ENCODE measurements at places on chromosomes 12 and 14.

DNA sequence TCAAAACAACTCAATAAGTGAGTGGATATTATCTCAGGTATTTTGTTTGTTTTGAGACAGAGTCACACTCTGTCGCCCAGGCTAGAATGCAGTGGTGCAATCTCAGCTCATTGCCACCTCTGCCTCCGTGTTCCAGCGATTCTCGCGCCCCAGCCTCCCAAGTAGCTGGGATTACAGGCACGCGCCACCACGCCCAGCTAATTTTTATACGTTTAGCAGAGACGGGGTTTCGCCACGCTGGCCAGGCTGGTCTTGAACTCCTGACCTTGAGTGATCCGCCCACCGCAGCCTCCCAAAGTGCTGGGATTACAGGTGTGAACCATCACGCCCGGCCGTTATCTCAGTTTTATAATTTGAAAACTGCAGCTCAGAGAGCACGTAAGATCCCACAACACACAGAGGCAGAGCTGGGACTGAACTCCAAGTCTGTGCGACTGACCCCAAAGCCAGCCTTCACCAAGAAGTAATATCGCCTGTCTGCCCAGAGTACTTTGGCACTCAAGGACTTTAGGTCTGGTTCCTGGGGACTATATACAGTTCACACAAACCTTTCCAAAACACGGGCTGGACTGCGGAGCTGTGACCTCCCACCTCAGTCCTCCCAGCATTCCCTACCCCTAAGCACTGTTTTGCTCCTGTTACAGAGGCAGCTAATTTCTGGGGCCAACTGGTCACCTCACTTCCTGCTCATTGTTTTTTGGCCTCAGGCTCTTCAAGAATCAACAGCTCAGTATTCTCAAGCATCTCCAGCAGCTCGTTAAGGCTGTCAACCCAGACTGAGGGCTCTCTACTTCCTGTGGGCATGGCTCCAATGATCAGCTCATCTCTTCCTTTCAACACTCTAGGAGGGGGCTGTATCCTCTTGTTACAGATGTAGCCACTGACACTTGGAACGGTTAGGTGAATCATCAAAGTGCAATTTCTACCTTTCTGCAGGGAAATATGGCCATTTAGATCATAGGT, 22.5 kb downstream of the TESC start:
- peak; percentile 37 for DNase-seq

- DNase-seq, result no peak
Observed at GRCh38 chr12:3218228-3219171, 141.3 kb downstream of the TSPAN9 start.

GRCh38 chr12:17079251-17079909, 473.4 kb upstream of the LMO3 start:
- no peak for DNase-seq

DNA sequence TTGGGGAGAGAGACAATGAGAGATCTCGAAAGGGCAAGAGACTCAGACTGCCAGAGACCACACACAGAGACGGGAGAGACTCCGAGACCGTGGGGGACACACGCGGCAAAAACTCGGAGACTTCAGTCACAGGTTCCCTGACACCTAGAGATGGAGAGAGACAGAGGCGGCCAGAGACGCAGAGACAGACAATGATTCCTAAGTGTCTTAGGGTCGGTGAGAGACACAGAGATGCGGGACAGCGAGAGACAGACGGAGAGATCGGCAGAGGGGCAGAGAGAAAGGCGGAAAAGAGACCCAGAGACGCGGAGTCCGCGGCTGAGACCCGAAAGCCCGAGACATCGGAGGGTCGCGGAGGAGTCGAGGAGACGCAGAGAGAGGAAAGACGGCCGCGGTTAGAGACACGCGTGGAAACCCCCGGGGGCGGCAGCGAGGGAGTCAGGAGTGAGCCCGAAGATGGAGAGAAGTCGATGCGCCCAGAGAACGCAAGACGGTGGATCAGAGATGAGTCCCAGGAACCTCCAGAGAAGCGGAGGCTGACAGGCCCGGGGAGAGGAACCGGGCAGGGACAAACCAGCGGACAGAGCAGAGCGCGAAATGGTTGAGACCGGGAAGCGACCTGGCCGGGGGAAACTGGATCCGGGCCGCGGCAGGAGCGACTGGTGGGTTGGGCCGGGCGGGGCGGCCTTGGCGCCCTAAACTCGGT, 7.8 kb downstream of the LHX5 start:
- DNase-seq, result no peak

- no peak for DNase-seq
Observed at GRCh38 chr12:10829994-10830393, 3.8 kb upstream of the TAS2R10 start.

DNA sequence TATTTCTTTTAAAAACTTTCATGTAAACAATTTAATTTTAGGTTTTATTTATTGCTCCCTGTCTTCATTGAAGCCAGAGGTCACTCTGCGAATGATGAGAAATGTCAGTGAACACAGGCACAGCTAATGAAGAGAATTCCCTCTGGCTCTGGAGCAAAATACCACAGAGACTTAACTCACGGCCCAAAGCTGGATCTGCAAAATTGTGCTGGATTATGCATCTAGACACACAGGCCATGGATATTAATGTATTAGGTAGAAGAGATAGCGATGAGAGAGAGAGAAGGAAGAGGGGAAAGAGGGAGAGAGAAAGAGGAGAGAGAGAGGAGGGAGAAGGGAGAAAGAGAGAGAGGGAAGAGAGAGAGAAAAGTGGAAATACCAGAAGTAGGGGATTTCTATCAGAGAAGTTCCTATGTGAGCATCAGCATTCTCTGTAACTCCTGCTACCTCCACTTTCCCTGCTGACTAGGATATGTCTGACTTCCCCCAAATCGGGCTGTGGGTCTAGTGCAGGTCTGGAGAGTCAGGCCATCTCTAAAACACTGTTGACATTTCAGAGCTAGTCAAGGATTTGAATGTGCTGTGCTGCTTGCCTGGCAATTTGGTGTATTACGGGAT, 3.7 kb downstream of the ARHGDIB start:
- DNase-seq, result no peak

GRCh38 chr14:100734031-100734990, 7.6 kb downstream of the DLK1 start:
- DNase-seq, result no peak

DNA sequence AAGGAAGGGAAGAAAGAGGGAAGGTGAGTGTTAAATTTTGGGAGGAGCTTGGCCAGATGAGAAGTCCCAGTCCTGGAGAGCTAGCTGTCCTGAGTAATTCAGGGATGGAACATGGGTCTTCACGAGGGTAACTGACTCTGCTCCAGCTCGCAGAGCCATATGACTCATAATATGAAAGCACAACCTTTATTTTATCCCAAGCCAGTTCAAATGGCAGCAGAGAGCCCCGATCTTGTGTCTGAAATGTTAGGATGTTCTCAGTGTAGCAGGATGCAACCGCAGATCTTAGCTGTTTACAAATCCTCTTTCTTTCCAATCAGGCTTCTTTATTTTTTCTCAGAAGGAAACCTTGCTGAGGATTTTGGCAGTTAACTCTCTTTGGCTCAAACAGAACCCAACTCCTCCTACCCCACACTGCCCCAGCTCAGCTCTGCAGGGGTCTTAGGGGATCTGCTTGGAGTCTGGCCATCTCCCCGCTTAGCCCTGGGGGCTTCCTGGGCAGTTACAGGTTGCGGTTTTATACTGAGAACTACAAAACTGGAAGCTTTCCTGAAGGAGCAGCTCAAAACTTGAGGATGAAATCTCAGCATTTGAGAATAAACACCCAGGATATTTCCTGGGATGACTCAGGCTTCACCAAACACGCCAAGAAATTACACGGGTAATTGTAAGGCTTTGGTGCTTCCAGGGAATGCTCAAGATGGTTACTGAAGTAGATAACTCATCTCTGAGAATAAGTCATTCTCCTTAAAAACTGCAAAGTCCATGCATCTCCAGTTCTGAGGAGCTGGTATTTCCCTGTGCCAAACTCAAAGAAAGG, 92.5 kb downstream of the VCPKMT start:
- no peak for DNase-seq

DNA sequence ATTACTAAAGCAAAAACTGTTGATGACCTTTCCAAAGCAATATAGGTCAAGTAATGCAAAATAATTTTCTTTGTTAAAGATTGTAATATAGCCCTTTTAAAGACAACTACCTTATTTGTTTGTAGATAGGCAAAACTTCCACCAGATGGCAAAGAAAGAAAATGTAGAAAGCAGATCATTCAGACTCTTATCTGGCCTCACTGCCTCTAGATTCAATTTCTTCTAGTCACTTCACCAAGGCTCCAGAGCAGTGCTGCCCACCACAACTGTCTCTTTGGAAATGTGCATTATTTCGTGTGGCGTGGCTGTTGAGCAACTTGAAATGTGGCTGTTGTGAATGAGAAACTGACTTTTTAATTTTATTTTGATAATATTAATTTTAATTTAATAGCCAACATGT, 127.1 kb downstream of the ITPR2 start:
- no peak for DNase-seq

GRCh38 chr14:81096656-81097055, 124.1 kb downstream of the GTF2A1 start:
- DNase-seq, result no peak

DNA sequence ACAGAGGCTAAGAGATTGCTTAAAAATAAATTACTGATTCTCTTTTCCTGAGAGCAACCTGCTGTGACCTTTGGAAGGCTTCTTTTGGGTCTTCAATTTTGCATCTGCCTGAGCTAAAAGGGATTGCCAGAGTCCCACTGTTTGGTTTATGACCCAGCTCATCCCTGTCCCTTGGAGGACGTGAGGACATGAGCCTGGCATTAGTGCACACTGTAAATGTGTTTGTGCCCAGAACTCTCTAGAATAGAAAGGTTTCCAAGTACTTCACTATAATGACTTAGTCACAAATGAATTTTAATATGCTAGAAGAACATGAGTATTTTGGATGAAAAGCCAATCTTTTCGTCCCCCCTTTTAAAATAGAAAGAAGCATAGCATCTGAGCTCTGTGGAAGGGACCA, 47.1 kb upstream of the CDKN3 start:
- DNase-seq, result no peak

DNA sequence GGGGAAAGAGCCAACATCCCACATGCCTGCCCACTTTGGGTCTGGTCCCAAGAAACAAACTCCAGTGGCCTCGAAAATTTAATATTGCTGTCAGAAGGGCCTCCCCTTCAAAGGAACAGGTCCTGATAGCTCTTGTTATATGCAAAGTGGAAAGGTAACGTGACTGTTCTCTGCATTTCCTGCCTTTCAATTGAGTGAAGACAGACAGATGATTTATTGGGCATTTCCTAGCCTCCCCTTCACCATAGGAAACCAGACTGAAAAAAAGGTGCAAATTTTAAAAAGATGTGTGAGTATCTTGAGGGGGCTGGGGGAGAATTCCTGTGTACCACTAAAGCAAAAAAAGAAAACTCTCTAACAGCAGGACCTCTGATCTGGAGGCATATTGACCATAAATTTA, 235.2 kb downstream of the ZFP36L1 start:
- no peak for DNase-seq

- DNase-seq, result peak; percentile 4
Observed at GRCh38 chr12:120940799-120941198, 36.6 kb upstream of the SPPL3 start.

DNA sequence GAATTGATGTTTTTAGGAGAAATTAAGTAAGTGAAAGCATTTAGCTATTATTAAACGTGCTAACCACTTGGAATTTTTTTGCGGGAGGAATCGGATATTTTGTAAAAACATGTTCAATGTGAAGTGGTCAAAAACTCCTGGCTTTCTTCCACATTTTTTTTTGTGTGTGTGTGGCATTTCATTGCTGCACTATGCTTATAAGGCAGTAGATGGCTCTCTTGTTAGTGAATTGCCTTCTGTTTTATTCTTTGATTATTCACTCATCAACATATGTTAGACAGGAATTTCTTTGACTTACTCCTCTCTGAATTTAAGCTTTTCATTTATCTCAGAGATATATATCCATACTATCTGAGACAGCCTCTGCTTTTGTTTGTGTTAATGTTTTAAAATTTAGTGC, 71.3 kb downstream of the DERA start:
- no peak for DNase-seq

DNA sequence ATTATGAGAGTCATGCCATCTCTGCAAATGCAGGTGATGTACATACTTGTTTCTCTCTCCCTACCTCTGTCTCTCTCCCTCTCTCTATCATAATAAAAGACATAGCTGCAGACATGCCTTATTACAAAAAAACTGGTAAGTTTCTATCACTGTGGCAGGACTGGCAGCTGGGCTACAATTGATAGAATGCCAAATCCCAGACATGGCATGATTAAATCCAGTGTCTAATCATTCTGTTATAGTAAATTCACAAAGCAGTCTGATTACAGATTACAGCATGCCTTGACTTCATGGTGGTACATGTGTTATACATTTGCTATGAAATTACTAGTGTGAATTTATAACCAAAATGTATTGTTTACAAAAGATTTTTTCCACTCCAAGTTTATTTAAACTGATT, 854.7 kb downstream of the TMTC2 start:
- DNase-seq, result no peak

GRCh38 chr14:20609215-20610001, 18.2 kb upstream of the RNASE12 start:
- DNase-seq, result peak; percentile 74

DNA sequence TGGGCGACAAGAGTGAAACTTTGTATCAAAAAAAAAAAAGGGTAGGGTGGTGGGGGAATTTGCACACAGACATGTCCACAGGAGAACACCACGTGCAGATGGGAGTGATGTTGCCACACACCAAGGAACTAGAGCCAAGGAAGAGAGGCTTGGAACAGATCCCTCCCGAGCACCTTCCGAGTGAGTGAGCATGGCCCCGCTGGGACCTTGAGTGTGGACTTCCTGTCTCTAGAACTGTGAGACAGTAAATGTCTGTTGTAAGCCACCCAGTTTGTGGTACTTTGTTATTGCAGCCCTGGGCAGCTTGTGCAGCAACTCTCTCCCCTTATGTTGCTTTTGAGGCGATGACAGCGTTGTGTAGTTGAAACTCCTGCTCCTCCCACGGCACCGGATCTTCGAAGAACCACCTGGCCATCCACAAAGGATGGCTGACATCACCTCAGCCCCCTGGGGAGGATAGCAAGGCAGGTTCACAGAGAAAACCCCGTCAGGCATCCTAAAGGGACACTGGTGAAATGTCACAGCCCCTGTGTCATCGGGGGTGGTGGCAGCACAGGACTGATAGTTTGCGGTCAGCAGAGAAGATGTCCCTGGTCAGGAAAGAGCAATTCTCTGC, 54.7 kb upstream of the PLEKHG3 start:
- DNase-seq, result no peak

- no peak for DNase-seq
Observed at GRCh38 chr14:63228217-63228616, 24.0 kb downstream of the RHOJ start.

DNA sequence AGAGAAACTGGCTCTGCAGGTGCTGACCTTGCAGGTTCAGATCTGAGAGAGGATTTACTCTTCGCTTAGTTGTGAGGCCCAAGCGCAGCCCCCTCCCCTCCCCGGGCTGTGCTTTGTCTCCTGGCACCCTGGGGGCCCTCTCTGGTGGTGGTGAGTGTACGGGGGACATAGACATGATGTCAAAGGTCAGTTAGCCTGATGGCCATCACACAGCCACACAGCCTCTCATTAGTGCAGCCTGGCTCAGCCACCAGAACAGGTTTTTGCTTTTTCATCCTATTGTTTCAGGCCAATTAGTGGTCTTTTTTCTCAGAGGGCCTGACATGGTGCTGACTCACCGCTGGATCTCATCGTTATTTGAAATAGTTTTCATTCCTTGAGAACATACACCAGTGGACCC, 437.9 kb downstream of the AACS start:
- DNase-seq, result no peak

- DNase-seq, result no peak
Observed at GRCh38 chr14:97022741-97023140, 225.6 kb downstream of the VRK1 start.

Measured in GF-D8 (cell line).